Vein endothelial cell (primary cell): ENCODE measurements at places on chromosomes 2 and 18. TPM values are rescaled to one million over a fixed set of nuclear protein-coding genes. Genes with fewer than 3 reads are reported as not detected.

Gene GKN1
- total RNA-seq = not detected in 2 replicates

Gene SPTBN1
- total RNA-seq = 490 and 568 TPM in 2 replicates

Gene DNAJC5G
- total RNA-seq = 0.19 and 0.98 TPM in 2 replicates

Gene ADAM23
- total RNA-seq = 4.5 and 4.9 TPM in 2 replicates

Gene GAD1
- 0.33 TPM in 1 of 2 replicates, not detected in the other for total RNA-seq

Gene PID1
- under 0.01 and 0.48 TPM in 2 replicates for total RNA-seq

Gene AGFG1
- total RNA-seq = 76.1 and 117 TPM in 2 replicates

Gene LRP2
- not detected in 2 replicates for total RNA-seq
